T-helper 9 cell (primary cell): ENCODE measurements at places on chromosomes 2 and 18.

GRCh38 chr2:225531559-225531958, 132.0 kb downstream of the NYAP2 start:
- DNase-seq, result no peak

DNA sequence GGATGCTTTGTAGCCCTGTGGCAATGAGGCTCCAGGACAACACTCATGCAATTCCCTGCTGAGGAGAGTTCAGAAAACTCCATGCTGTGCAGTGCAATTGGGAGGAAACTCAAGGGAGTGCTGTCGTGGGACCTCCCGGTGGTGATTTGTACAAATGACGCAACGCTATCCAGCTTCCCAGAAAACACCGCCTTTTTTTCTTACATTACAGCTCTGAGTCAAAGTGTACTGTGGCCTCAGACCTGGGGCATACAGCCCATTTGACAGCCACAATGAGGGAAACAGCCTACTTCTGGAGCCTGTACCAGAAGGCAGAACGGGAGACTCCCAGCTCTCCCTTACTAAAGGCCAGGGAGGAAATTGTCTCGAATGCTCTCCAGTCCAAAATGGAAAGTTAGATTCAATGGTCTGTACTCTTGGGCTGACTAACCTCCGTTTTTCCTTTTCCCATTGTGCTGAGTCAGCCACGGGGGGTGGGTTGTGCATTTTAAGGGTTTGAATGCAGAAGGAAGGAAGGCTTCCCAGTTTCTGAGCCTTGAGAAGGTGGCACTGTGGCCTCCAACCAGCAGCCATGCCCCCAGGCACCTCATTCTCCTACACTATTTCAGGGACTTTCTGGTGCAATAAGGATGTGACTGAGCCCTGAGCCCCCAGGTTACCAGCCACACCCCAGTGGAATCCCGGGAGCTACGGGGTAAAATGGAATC, 16.4 kb upstream of the CYP1B1 start:
- no peak for DNase-seq

GRCh38 chr18:46866523-46866922, 50.8 kb downstream of the PIAS2 start:
- no peak for DNase-seq

DNA sequence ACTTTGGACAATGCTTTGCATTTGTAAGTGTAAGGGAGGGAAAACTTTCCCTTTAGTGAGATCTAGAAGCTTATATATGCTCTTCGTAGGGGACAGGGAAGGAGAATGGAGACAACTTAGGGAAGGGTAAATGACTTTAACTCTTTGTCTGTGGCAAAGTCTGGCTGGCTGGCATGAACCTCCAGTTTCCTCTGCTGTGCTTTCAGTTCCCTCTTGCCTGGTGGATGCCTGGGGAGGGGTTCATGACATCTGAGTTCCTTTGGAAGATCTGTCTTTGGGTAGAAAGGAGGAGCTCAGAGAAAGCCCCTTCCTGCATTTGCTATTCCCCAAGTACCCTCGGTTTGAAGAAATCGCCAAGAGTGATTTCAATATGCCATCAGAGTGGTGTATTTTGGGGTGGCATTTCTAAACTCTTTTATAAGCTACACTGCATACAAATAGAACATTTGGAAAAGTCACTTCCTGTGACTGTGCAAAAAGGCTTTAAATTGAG, 143.6 kb downstream of the VAPA start:
- DNase-seq, result no peak
